ENCODE measurements at places on chromosomes 7 and 10. TPM values are rescaled to one million over a fixed set of nuclear protein-coding genes. Genes with fewer than 3 reads are reported as not detected.

- no peak for DNase-seq
Measured at GRCh38 chr10:131274133-131274880, 37.2 kb downstream of the TCERG1L start.

DNA sequence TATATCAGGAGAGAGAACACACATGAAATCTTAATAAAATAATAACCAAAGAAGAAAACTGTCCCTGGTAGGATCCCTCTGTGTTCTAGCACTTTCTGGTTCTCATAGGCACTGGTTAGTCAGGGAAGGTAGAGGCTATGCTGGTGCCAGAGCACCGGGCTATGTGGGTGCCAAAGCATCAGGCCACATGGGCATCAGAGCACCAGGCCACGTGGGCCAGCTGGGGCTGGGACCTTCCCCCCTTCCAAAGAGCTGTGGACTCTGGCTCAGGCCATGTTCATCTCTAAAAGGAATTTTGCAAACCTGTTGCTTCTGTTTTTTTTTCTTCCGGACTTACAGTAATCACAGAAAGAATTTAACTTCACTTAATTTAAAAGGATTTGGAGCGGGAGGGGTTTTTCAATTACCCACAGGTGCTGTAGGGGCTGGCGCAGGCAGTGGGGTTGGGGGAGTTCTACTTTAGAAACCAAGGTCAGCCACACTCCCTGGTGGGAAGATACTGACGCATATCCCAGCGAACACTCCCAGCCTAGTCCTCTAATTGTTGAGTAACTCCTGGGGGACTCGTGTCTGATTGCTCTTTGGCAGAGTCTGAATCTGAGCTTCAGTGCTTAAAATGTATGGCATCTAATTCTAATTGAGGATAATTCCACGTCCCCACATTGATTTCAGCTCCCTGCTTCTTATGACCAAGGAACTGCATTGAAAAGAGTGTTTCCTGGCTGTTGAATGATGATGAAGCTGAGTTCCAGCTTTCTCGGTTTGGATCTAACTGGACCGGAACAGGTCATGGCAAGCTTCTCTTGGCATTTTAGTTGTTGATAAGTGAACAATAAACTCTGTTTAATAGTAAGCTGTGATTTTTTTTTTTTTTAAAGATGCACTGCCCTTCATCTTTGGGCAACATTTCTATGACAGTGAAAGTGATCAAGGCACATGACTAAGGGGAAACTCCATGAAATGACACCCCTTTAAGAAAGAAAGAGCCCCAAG is 110.7 kb upstream of the FZD8 start:
- no peak for DNase-seq

The MPP7 gene
- total RNA-seq: 43.9 TPM

The NME8 gene
- 0.96 TPM for total RNA-seq

The CNPY1 gene
- total RNA-seq: not detected

The NAT16 gene
- not detected for total RNA-seq
